ENCODE measurements at places on chromosomes 1 and 21. TPM values are rescaled to one million over a fixed set of nuclear protein-coding genes. Genes with fewer than 3 reads are reported as not detected.

DNA sequence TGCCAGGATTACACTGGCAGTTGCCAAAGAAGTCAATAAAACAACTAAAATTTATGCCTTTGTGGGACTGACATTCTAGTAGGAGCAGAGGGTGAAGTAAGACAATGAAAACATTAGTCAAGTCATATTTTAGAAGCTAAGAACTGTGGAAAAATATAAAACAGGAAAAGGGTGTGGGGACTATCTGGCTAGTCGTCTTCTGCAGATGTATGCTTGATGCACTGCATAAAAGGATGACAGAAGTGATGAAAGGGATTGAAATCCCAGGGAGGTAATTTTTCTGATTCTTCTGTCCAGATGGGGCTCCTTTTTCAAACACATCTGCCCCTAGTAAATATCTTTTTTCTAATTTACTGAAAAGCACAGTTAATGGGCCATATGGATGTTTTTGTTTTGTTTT, 706.3 kb downstream of the ADGRL2 start:
- DNase-seq: no peak

GRCh38 chr21:15289896-15290841, 225.4 kb upstream of the NRIP1 start:
- DNase-seq: no peak

DNA sequence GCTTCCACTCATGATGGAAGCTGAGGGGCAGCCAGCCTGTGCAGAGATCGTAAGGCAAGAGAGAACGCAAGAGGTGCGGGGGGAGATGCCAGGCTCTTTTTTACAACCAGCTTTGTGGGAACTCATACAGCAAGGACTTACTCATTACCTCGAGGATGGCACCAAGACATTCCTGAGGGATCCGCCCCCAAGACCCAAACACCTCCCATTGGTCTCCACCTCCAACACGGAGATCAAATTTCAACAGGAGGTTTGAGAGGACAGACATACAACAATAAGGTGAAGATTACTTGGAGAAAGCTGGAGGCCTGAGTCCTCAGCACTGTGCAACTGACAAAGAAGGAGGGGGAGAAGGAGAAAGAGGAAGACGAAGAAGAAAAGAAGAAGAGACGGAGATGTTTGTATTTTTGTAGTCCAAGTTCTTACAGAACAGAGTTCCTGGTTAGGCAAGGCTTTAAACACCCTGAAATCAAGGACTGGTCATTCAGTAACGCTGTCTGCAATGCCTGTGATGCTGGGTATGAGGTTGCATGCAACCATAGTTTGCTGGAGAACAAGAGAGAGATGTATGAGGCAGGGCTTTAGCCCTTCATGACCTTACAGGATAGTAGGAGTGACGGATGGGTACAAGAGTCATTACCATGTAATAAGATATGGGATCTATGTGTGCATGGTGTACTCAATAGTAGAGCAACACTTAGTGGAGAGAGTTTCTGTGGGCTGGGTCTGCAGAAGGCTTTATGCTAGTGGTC, 19.7 kb upstream of the GALNT2 start:
- no peak for DNase-seq

GRCh38 chr1:103517380-103518047, 8.0 kb upstream of the RNPC3 start:
- no peak for DNase-seq

GRCh38 chr1:40648928-40649591, 16.4 kb downstream of the RIMS3 start:
- DNase-seq: no peak

GRCh38 chr1:157856538-157856937, 14.9 kb upstream of the CD5L start:
- DNase-seq: no peak

- no peak for DNase-seq
Measured at GRCh38 chr1:235056937-235057336, 71.7 kb downstream of the TOMM20 start.

DNA sequence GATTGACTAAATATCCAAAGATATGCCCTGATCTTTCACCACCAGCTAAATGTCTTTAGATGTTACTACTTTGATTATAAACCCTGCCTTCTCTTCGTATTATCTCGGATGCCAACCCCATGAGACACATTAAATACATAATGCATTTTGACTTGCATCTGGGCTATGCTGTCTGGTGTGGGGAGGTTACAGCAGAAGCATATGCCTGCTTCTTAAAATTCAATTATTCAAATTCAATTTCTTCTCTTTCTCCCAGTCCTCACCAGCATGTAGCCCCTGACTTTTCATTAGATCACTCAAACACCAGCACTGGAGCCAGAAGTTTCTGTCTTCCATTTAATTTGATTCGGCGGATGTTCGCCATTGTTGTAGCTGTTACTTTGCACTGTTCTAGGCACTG, 360.7 kb upstream of the CAMK1G start:
- no peak for DNase-seq

DNA sequence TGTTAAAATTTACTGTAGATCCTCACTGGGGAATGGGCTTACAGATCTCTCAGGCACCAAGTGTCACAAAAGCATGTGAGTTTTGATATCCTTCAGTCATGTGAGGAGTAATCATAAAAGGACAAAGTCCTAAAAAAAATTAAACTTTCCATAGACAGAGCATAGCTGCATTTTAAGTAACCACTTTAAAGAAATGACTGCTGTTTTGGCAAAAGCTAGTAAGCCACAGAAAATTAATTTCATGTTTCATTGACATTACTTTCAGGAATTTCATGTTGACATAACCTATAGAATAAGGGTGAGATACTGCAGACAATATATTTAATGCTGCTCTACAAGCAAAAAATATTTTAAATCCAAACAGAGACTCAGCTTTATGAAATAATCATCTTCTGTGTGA, 156.3 kb downstream of the LYPLAL1 start:
- no peak for DNase-seq

LRRIQ3 gene
- 1.3 TPM for total RNA-seq

HMGCS2 gene
- total RNA-seq: not detected

PLXNA2 gene
- 1.2 TPM for total RNA-seq

ZFYVE9 gene
- 13.9 TPM for total RNA-seq

C1QA gene
- total RNA-seq: 3.5 TPM

CNR2 gene
- 0.24 TPM for total RNA-seq

All from naive thymus-derived CD4-positive, alpha-beta T cell (primary cell).